Retina (tissue), 1 donor: ENCODE measurements at places on chromosomes 13 and 19.

- DNase-seq, result peak; percentile 84
Observed at GRCh38 chr19:50496189-50497021, 14.6 kb downstream of the JOSD2 start.

GRCh38 chr19:1156305-1156801 lies 17.7 kb downstream of the SBNO2 start:
- no peak for DNase-seq

- no peak for DNase-seq
Observed at GRCh38 chr13:76720416-76720815, 165.8 kb downstream of the KCTD12 start.

- peak; percentile 69 for DNase-seq
Observed at GRCh38 chr19:17052439-17052838, 22.8 kb downstream of the HAUS8 start.

- DNase-seq, result no peak
Observed at GRCh38 chr13:73844986-73845385, 289.2 kb downstream of the KLF12 start.

- no peak for DNase-seq
Observed at GRCh38 chr19:35169221-35169995, 14.9 kb downstream of the FXYD5 start.

GRCh38 chr13:59658738-59659330 lies 504.9 kb downstream of the DIAPH3 start:
- DNase-seq, result no peak

- no peak for DNase-seq
Observed at GRCh38 chr19:3178973-3179738, 587 bp downstream of the S1PR4 start.

DNA sequence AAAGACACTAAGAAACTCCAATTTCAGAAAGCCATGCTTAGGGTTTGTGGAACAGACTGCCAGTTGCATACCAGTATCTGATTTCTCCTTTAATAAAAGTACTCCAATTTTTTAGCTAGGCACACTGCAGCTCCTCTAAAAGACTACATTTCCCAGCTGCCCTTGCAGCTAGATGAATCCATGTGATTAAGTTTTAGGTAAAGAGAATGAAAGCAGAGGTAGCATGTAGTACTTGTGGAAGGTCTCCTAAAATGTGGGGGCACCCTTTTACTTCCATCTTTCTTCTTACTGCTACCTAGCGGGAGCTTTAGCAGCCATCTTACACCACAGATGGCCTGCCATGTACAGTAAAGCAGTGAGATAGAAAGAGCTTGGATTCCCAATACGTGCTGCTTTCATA lies 33.0 kb upstream of the TSC22D1 start:
- DNase-seq, result no peak

- DNase-seq, result no peak
Observed at GRCh38 chr19:35006342-35006998, 6.3 kb downstream of the GRAMD1A start.

- no peak for DNase-seq
Observed at GRCh38 chr13:57726981-57727380, 95.4 kb downstream of the PCDH17 start.

GRCh38 chr19:50383001-50383851 lies 921 bp upstream of the POLD1 start:
- no peak for DNase-seq

- no peak for DNase-seq
Observed at GRCh38 chr19:46378268-46378667, 31.4 kb downstream of the PPP5C start.

DNA sequence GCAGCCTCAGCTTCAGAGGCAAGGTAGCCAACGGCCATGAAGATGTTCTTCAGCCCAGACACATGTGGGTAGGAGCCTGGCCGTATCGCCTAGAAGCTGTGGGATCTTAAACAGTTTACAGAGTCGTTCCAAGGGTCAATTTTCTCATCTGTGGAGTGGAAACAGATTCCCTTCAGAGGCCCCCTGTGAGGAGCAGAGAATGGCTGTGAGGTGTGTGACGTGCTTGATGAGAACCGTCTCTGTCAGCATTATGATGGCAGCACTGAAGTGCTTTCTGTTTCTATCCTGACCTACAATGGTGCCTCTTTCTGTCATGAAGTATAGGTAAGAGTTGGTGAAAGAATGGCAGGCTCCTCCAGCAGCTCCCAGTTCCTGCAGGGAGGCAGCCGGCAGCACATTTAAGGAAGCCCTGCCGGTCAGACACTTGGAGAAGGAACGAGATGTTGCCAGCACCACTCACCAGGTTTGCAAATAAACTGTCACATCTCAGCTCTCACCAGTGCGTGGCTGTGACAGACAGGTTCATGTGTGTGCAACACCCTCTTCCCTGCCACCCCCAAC lies 277.3 kb downstream of the FOXO1 start:
- peak; percentile 45 for DNase-seq

GRCh38 chr13:24671386-24672113 lies 8.7 kb upstream of the ATP12A start:
- peak; percentile 67 for DNase-seq

- DNase-seq, result no peak
Observed at GRCh38 chr13:33179463-33179862, 106.1 kb downstream of the STARD13 start.

DNA sequence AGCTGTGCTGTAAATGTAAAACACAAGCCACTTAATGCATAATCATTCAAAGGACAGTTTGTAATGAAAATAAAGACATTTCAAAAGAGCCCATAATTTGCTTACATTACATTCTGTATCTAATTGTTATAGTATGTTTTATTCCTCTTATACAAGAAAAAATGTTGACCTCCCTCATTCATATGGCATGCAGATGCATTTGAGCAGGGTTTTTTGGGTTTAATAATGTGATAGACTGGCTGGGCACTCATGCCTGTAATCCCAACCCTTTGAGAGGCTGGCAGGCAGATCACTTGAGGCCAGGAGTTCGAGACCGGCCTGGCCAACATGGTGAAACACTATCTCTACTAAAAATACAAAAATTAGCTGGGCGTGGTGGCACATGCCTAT lies 11.6 kb upstream of the ARL11 start:
- no peak for DNase-seq

- DNase-seq, result peak; percentile 87
Observed at GRCh38 chr13:57631596-57632275, at the start of gene PCDH17. Gene PCDH17 (plus strand): TSS chr13:57631744. CDS start chr13:57632547, 803 bp downstream.

- no peak for DNase-seq
Observed at GRCh38 chr13:103156346-103156998, 90.3 kb upstream of the SLC10A2 start.

GRCh38 chr13:102530751-102531150 lies 66.0 kb upstream of the TPP2 start:
- DNase-seq, result no peak

DNA sequence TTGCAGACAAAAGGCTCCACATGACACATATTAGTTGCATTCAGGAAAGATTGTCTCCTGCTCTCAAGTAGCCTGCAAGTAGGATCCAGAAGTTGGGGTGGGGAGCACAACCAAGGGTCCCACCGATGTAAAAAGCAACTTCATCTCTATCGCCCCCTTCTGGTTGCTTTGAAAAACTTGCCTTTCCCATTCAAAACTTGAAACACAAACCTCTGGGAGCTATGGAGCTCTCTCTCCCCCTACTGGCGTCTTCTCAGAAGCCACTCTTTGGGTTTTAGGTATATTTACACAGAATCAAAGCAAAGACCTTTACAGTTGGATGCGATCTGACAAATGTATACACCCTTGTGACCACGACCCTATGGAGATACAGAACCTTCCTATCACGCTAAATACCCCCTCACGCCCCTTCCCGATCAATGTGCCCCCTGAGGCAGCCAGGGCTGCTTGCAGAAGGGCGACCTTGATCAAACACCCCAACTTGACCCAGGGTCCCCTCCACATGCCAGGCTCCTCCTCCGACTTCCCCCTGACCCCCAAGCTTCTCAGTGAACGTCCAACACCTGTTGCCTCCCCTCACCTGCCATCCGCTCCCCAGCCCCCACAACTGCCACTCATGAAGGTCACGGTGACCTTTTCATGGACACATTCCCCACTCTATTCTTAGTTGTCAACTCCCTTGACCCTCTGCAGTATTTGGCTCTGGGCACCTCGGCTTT lies 10.1 kb downstream of the NOSIP start:
- DNase-seq, result peak; percentile 64

GRCh38 chr19:3053218-3053621 lies 9.1 kb downstream of the TLE5 start:
- DNase-seq, result no peak

- DNase-seq, result no peak
Observed at GRCh38 chr19:46975011-46975924, 44.4 kb upstream of the NPAS1 start.

- no peak for DNase-seq
Observed at GRCh38 chr13:112728375-112729126, 38.7 kb downstream of the ATP11A start.

DNA sequence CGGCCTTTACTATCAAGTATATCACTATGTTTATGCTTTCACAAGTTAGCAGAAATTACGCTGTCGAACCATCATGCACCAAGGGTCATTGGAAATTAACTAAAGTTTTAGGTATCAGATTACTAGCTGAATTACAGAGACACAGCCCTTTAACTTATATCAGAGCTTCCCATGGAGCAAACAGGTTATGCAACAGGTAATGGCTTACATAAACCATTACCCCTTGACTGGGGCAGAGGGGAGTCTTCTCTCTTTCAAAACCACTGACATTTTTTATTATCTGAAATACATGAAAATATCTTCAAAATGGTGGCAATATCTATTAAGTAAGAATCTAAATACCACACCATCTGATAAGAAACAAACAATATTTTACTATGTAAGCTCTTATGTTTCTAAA lies 1692.9 kb upstream of the SLC10A2 start:
- no peak for DNase-seq

DNA sequence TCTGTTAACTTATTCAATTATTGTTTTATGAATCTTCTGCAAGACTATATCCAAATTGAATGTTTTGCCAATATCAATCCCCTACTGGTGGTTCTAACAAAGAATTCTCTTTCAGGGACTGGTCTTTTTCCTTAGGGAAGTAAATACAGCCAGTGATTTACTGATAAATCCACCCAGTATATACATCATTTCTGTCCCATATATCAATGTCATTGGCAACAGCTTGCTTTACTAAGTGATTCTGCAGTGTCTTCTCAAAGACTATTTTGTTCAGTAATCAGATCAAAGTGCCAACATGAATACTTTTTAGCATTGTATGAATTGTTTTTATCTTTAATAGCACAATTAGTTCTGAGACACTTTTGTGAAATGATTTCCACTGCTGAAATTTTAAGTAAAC lies 114.0 kb upstream of the OBI1 start:
- no peak for DNase-seq

DNA sequence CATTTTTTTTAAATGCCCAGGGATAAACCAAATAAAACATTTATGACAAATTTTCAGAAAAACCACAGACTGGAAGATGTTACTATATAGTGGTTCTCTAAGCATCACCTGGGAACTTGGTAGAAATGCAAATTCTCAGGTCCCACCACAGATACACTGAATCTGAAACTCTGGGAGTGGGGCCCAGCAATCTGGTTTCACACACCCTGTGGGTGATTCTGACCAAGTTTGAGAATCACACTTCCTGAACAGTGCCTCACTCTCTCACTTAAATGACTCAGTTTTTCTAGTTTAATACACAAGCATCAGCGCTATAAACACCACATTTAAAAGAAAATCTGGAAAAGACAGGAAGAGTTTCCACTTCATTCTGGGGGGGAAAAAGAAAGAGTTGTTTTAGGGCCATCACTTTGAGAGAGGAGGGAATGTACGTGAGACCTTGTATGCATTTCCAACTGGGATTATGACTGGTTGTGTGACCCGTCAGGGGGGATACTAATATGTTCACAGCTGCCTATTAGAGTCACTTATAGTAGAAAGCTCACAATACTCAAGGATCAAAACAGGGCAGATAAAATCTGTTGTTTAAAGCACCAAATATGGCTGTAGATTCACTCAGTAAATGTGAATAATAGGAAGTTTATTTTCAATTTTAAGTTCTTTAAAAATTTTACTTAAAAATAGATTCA lies 567.7 kb downstream of the GPC6 start:
- DNase-seq, result no peak

DNA sequence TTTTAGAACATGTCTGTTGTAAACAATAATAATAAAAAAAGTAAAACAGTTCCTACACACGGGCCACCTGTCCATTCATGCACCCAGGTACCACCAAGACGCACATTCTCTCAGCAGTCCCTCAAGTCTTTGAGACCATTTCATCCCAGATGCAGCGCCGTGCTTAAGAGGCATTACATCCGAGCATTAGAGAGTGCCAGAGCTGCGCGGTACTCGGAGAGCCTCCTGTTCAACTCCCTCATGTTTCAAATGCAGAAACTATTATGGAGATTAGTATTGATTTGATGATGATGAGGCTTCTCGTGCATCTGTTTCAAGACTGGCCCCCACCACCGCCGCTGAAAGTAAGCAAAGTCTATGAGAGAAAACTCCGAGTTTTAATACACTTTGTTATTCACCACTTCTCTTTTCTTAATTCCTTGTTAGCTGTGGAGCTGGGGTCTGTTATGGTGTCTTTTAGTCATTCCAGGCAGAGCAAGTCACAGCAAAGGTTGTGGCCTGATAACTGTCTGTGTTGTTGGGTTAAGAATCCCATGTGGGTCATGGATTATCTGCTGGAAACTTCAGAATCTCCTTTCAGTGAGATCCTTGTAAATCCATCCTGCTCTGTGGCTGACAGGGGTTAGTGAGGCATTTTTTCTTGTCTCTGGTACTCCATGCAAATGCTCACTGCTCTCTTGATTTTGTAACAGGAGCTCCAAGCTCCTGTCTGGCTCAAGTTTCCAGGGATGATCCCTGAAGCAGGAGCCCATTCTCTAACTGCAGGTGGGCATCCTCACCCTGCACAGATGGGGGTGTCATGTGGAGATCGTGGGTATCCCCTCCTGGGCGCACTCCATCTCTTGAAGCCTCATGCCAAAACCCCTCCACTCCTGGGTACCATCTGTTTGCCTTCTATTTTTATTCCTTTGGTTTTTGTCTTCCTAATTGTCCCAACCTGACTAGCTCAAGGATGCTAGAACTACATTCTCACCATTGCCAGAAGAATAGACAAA lies 74.9 kb upstream of the MTIF3 start:
- no peak for DNase-seq

DNA sequence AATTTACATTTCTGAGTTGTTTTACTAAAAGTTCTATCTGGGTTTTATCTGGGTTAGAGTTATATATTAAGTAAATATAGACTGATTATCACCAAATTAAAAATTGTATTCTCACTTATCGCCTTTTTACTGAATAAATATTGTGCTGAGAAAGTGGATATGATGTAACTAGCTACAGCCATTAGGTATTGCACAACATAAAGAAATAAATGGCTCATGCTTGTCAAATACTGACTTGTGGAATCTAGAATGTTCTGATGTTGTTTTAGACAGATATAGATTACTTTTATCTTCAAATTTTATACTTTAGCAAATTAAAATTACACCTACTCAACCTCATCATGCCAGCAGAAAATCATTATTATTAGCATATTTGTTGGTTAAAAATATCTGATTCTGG lies 1277.1 kb upstream of the MIR17HG start:
- no peak for DNase-seq
